Stimulated activated CD8-positive, alpha-beta memory T cell treated with anti-CD3 and anti-CD28 coated beads, Interleukin-4, amount 100 ng/mL, for 1 hour (primary cell): ENCODE measurements at places on chromosomes 2 and 18.

GRCh38 chr18:68623342-68623741 lies 91.6 kb downstream of the TMX3 start:
- DNase-seq, result no peak

DNA sequence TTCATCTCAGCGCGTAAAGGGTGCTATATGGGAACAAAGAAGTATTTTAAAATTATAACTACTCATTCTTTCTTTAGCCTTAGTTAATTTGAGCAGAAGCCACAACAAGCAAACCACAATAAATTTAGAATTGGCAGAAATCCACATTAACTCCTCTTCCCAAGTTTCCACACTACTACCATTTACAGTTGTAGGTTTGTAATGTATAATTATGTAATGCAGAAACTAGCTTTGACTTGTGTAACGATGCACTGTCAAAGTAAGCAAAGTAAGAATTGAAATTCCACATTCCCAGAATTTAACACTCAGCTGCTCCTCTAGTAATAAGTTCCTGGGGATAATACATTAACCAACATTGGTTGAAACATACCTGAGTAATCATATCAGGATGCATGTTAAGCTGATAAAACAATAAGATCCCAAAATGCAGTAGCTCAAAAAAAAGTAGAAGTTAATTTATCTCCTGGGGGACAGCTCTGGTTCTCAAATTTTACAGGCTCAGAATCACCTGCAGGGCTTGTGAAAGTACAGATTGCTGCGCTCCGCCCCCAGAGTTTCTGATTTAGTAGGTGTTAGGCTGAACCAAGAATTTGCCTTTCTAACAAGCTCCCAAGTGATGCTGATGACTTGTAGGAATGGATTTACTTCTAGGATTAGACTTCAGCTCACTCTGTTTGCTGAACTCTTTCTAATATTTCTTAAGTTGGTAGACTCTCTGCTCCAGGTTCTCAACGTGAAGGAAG lies 9.9 kb downstream of the GRP start:
- no peak for DNase-seq

DNA sequence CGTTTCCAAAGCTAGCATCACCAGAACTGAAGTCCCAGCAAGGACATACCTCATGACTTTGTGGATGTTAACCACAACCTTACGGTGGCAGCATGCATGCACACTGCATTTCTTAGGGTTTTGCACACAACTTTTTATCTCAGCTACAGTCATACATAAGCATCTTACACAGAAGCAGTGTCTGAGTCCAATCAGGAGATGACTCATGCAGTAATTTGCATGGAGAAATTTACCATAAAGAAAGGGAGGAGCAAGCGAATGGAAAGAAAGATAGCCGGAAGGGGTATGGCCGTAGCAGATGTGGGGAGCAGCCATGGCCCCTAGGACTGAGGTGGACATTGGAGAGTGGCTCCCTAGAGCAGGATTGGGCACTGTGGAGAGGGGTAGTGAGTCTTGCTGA lies 522.5 kb downstream of the GALR1 start:
- no peak for DNase-seq

GRCh38 chr18:50727721-50728471 lies 91.9 kb downstream of the MRO start:
- DNase-seq, result no peak
